Cardiac muscle cell (in vitro differentiated cells and primary cell): ENCODE measurements at places on chromosomes 1 and 21.
A peak's percentile ranks its signal among the peaks of the same experiment; 100 is the strongest.

GRCh38 chr1:91054780-91055481 is 33.1 kb upstream of the ZNF644 start:
- DNase-seq = no peak

- DNase-seq = no peak
Measured at GRCh38 chr1:65311760-65312159, 2.4 kb downstream of the DNAJC6 start.

GRCh38 chr1:12511516-12512468 is 106.2 kb downstream of the DHRS3 start:
- no peak for DNase-seq

- no peak for DNase-seq
Measured at GRCh38 chr1:154945160-154945961, 8.8 kb upstream of the PMVK start.

- DNase-seq = no peak
Measured at GRCh38 chr1:116310180-116310579, 62.9 kb upstream of the ATP1A1 start.

- no peak for DNase-seq
Measured at GRCh38 chr1:48190881-48191280, 31.6 kb upstream of the SLC5A9 start.

GRCh38 chr21:33734818-33735217 is 92.5 kb downstream of the ITSN1 start:
- peak; percentile 49 for DNase-seq

- DNase-seq = no peak
Measured at GRCh38 chr1:205074084-205074483, 10.2 kb downstream of the TMEM81 start.

- no peak for DNase-seq
Measured at GRCh38 chr1:199706826-199707606, 320.5 kb upstream of the NR5A2 start.

GRCh38 chr1:12153181-12153785 is 13.5 kb upstream of the TNFRSF1B start:
- DNase-seq = peak; percentile 77

GRCh38 chr1:33902486-33903209 is 38.8 kb downstream of the HMGB4 start:
- no peak for DNase-seq

DNA sequence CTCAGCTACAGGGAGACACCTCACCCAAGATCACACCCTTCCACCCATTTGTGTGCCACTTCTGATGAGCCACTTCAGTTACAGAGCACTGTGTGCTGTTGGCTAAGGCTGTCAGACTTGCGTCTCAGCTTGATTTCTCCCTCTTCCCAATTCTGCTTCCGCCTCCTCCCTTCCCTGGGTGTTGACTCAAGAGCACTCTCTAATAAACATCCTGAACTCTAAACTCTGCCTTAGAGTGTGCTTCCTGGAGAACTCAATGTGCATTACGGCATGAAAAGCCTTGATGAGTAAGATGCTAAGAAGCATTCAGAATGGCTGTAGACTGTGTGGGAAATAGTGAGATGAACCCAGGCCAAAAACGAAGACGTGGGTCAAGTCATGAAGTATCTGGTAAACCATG is 54.9 kb upstream of the S1PR1 start:
- DNase-seq = no peak

DNA sequence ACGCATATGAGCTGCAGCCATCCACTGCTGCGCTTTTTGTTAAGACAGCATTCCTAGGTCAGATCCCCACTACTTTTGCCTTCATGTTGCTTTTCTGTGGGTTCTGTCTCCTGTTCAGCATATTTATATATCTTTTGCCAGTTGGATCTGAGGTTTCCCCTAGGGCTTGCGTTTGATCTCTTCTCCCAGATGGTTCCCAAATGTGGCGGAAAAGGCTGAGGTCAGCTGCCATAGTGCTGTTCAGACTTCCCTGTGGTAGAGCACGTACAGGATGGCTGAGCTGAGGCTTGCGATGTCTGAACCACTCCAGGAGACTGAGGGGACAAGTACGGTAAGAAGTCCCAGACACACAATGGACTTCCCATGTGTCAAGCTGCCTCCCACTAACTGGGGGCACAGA is 39.8 kb downstream of the COL6A1 start:
- DNase-seq = no peak

GRCh38 chr1:47598357-47598756 is 160.5 kb downstream of the FOXD2 start:
- no peak for DNase-seq

GRCh38 chr1:172251486-172251885 is 169.0 kb upstream of the C1orf105 start:
- no peak for DNase-seq

DNA sequence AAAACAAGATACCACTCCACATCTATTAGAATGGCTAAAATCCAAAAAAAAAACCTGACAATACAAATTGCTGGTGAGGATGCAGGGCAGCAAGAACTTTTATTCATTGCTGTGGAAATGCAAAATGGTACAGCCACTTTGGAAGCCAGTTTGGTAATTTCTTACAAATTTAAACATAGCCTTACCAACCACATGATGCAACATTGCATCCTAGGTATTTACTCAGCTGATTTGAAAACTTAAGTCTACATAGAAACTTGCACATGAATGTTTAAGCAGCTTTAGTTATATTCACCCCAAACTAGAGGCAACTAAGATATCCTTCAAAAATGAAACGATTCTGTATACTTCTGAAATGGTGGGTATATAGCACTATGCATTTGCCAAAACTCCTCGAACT is 178.8 kb upstream of the PDE4B start:
- DNase-seq = no peak

GRCh38 chr1:70071601-70072000 is 133.8 kb downstream of the LRRC40 start:
- DNase-seq = peak; percentile 87

DNA sequence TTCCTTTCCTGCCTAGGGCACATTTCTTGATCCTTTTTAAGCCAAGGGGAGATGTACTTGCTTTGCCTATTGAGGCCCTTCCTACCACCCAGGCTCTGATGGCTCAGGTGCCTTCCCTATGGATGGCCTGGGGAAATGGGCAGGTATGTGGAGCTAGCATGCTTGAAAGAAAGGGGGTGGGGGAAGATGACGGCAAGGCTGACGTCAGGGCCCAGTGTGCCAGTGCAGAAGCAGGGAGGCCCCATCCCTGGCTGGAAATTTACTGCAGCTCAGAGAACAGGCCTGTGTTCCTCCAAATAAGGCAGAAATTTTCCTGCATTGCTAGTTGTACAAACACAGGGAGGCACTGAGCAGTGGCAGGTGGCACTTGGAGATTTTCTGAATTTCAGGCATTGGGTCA is 453.2 kb upstream of the VAMP3 start:
- DNase-seq = no peak

DNA sequence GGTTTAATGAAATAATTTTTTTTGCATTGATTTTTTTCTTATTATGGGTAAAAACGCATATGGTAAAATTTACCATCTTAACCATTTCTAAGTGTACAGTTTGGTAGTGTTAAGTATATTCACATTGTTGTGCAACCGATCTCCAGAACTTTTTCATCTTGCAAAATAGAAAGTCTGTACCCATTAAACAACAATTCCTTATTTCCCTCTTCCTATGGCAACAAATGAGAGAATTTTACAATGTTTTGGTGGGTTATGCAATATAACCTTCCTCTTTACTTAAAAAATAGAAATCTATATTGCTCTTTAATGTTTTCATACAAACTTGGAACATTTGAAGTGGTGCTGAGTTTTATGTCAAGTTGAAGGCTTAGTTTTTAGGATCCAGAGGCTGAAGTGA is 26.6 kb downstream of the MAP3K7CL start:
- no peak for DNase-seq

GRCh38 chr1:70436622-70437251 is 25.7 kb downstream of the CTH start:
- DNase-seq = peak; percentile 29

DNA sequence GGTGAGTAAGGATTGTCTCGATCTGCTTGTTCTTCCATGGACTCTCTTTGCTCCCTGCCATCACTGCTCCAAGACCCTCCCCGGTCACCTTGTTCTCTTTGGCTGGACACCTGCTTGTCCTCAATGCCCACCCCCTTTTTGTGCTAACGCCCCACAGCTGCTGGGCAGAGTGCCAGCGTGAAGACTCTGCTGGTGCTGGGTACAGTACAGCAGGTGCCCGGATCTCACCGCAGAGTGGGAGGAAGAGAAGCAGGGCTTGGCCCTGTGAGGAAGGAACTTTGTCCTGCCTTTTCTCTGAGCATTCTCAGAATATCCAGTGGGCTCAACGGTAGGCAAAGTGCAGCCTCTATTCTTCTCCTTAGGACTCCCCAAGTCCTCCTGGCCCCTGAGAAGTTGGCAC is 90.1 kb downstream of the PLXNA2 start:
- no peak for DNase-seq

DNA sequence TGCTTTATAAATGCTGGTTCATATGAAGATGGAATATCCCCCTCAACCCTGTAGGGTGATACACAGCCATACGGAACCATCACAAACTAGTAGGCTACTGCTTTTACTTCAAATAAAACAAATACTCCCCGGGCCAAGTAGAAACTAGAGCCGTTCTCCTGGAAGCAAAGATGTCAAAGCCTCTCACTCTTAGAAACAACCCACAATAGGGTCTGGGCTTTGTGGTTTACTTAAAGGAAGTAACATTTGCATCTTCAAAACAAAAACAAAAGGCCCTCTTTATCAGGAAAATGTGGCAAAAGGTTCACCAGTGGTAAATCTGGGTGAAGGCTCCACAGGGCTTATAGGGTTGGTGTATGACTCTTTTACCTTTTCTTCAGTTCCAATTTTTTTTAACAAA is 49.8 kb downstream of the HLCS start:
- no peak for DNase-seq

DNA sequence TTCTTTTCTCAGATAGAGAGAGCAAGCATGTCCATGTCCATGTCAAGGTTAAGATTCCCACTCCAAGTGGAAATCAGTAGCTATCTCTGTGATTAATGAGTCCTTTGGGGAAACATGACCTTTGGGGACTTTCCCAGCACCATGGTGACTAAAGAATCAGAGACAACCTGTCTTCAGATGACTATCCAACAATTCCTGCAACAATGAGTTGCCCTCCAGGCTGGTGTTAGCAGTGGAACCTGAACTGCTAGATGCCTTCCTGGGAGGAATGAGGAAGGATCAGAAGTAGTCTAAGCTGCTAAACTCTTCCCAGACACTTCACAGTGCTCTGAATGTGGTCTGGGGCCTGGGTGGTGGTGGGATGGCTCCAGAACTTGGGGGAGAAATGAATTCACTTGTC is 6.5 kb downstream of the S100A9 start:
- DNase-seq = no peak

GRCh38 chr1:192002063-192002462 is 156.2 kb upstream of the RGS18 start:
- DNase-seq = no peak

- DNase-seq = no peak
Measured at GRCh38 chr1:29630756-29631155, 394.4 kb downstream of the PTPRU start.

DNA sequence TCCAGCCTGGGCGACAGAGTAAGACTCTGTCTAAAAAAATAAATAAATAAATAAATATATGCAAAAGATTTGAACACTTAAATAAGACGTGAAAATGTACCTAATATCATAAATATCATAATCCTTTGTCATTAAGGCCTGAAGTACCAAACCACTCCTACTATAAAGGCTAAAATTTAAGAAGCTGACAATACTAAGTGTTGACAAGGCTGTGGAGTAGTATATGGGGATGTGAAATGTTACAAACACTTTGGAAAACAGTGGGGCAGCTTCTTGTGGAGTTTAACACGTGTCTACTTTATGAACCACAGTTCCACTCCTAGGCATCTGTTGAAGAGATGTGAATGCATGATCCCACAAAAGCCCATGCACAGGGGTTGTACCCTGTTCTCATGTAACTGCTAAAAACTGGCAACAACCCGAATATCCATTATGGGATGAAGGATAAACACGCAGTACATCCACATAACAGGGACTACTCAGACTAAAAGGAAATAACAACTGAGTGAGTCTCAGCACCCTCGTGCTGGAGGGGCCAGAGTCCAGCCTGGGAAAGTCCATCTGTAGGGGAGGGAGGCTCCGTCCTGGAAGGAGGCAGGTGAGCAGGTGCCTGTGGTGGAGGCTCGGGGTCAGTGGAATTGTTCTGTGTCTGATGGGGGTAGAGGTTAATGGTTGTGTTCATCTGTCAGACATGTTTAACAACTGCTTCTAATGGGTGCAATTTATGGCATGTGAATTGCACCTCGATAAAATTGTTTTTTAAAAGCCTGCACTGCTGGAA is 6.7 kb upstream of the SLC19A1 start:
- DNase-seq = no peak

DNA sequence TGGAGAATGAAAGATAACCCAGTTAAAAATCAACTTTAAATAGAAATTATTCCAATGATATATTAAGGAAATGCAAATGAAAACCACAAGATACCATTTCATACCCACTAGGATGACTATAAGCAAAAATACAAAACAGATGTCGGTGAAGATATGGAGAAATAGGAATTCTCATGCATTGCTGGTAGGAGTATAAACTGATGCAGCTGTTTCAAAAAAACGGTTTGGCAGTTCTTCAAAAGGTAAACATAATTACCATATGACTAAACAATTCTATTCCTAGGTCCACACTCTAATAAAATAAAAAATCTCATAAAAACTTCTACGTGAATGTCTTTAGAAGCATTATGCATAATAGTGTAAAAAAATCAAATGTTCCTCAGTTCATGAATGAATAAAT is 763.3 kb upstream of the BRINP3 start:
- DNase-seq = no peak

DNA sequence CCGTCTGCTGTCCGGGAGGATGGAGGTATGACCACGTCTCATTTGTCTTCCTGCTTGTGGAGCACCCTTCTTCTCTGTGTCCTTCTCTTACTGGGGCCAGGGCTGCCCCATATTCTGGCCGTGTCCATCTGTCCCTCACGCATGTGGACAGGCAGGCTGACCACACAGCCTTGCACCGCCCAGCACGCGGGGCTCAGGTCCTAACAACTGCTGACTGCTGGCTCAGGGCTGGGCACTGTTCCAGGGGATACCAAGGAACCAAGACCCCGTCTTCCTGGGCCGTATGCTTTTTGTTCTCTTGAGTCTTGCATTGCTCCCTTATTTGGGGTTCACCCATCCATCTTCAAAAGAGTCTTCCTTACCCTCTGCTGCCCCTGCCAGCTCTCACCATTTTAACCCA is 17.5 kb upstream of the SPSB1 start:
- peak; percentile 36 for DNase-seq

- no peak for DNase-seq
Measured at GRCh38 chr1:56068210-56068609, 511.2 kb downstream of the PLPP3 start.

- DNase-seq = peak; percentile 15
Measured at GRCh38 chr1:212605441-212606394, 2.8 kb upstream of the ATF3 start.

GRCh38 chr21:43808832-43809251 is 19.5 kb downstream of the RRP1 start:
- no peak for DNase-seq

GRCh38 chr1:202671399-202671798 is 38.9 kb downstream of the SYT2 start:
- DNase-seq = no peak

- DNase-seq = no peak
Measured at GRCh38 chr21:15688809-15689208, 41.0 kb upstream of the USP25 start.
